NCI-H1105 treated with DMSO at 0.1 percent for 48 hours (cell line): ENCODE measurements at places on chromosomes 2 and 18.

DNA sequence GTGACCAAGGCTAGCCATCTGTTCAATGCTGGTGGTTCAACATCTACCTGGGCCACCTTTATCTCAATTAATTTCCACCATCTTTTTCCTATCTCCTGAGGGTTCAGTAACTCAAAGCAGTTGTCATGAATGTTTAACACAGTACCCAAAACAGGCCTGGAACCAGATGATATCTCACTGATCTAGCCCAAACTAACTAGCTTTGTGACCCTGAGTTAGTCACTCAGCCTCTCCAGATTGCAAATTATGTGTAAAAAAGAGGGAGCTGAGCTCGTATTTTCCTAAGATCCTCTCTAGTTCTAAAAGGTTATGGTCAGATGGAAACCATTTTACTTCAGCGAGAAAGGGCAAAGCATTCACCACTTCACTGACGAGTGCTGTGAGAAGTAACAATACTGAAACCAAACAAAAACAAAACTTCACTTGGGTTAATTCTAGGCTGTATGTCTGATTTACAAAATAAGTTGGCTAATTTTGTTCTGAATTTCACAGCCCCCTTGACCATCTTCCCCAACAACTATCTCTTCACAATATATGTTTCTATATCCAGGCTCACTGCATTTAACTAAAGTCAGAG, 14.8 kb downstream of the SPRED2 start:
- no peak for DNase-seq

DNA sequence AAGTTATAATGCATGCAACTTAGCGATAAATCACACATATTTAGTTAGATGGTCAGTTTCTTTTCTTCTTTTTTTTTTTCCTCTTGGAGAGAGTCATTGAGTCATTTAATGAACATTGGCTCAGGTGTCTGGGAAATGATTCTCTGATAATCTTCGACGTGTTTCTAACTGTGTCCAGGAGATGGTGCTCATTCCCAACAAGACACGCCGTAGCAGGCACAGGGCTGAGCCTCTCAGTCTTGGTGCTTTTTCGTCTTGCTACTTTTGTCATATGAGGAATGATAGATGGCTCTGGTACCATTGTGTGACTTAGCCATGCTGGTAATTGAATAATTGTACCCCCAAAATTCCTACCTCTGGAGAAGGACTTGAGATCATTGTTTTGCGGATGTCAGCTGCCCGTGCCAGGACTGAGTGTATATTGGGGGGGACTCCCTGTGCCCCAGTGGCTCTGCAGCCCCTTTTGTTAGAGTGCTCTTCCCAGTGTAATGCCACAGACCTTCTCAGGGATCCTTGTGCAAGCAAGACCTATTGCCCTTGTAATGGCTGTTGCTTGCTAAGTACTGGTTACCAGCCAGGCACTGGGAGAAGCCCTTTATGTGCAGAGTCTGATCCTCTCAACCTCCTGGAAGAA, 107.6 kb upstream of the CYRIA start:
- DNase-seq = peak; percentile 43

DNA sequence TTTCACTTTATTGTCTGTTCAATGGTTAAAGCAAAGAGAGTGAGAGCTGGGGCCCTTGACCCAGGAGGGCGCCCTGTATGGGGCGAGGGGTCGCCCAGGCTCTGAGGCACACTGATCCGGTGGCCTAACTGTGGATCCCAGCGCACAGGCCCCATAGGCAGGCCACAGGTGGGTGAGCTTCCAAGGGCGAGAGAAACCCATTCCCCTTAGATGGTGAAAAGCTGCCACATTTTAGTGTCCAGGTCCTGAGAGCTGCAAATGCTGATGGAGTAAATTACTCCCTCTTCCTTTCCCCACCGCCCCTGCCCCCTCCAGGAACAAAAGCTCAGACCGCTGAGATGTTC, 5.9 kb upstream of the DLX2 start:
- no peak for DNase-seq

GRCh38 chr2:207370646-207371045, 159.1 kb upstream of the CREB1 start:
- no peak for DNase-seq

- DNase-seq = no peak
These were observed 76.0 kb downstream of the MEX3C start for GRCh38 chr18:51121597-51121857.

DNA sequence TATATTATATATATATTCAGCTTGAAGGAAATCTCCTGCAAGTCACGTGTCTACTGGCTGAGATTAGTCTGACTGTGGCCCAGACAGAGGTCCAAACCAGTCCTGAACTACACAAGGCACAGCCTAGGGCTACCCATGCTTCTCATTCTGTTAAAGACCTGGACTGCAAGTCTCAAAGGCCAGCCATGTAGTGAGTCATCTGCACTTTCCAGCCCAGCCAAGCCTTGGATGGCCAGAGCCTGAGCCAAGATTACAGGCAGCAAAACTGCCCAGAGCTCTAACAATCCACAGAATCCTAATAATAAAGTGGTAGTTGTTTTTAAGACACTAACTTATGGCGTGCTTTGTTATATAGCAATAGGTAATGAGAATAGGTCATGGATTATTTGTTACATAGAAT, 259.6 kb downstream of the SS18 start:
- DNase-seq = no peak

DNA sequence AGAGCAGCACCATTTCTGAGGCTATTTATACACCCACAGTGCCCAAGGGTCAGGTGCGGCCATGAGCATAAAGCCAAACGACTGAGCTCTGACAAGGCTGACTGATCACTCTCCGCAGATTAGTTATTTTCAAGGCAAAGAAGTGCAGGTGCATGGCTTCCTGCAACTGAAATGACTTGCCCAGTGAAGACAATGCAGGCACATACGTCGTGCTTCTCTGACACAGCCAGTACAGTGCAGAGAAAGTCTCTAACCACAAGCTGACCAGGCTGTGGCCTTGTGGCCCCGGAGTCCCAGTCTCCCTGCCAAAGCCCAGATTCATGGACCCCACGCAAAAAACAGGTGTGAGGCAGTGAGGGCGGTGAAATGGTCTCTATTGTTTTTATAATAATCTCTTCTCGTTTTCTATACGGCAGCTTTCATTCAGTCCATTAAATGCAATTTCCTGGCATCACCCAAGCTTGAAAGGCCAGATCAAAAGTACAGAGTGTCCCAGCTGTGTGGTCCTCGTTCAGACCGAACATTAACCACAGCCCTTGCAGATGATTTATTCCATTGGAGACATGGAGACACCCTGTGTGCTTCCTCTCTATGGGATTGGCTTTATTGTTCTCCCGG, 447.0 kb upstream of the ID2 start:
- peak; percentile 64 for DNase-seq

DNA sequence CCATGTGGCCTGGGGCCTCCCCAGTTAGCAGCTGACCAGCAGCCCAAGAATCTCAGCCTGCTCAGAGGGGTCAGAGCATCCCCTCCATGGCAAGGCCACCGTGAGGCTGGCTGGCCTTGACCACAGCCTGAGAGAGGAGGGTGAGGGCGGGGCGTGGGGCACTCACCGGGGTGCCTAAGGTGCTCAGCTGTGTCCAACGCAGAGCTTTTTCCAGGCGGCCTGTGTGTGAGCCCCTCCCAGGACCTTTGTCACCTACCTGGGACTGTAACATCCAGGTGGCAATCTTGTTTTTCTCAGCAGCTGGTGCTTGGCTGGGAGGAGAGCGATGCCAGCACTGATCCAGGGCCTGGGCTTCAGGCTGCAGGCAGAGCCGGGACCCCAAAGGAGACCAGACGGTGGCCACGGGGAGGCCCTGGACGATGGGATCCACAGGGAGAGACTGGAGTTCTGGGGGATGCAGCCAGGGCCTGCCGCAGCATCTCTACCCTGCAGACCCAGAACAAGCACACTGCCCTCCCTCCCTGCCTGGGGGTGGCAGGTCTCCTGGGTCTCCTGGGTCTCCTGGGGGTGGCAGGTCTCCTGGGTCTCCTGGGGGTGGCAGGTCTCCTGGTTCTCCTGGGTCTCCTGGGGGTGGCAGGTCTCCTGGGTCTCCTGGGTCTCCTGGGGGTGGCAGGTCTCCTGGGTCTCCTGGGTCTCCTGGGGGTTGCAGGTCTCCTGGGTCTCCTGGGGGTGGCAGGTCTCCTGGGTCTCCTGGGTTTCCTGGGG, 12.3 kb downstream of the SNED1 start:
- no peak for DNase-seq

DNA sequence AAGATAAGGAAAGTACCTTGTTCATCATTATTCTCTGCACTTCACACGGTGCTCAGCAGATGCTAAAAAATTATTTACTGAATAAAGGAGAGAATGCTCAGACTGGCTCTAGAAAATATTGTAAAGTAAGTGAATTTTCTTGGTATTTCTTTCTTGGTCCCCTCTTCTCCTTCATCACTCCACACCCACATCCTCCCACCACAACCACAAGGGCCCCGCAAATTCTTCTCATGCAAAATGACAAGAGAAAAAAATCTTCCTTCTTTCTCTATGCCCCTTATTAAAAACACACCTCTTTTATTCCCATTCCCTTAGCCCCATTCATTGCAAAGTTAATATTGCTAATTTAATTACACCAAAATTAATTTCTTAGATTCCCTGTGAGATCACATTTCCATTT, 74.2 kb upstream of the NEDD4L start:
- no peak for DNase-seq

- no peak for DNase-seq
These were observed 78.9 kb downstream of the CERS6 start for GRCh38 chr2:168534926-168535325.

GRCh38 chr2:130920415-130921163, 83.9 kb downstream of the ARHGEF4 start:
- DNase-seq = peak; percentile 35

DNA sequence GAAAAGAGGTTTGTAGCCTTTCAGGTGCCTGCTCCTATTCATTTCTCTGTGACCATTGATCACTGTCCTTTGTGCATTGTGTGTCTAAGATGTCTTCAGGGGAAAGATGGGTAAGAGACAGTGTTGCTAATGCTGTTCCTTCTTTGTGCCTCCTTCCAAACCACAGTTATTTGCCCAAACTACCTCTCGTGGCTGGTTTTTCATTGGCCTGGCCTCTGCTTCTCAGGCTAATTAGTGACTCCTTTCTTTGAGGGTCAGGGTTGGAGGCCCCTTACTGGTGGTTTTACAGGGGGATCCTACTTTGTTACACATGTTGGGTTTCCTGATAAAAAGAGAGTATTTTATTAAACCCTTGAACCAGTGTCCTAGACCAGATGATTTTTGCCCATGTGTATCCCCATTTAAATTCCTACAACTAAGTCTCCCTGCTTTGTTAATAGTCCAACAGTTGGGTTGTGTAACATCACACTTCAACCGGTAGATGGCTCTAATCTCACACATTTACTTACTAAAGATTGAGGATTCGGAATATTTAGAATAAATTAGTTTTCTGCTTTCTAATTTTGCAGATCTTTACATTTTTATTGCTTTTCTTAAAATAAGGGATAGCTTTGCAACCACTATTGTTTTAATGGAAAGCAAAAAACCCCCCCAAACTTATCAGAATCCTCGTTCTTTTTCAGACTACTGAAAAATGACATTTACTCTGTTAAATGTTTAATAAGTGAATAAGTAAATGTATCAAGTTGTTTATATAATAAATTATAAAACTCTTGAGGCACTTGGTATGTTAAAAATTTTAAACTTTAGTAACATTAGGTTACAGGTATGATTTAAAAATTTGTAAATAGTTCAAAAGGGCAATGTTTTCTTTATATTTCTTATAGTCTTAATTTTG, 2.4 kb downstream of the MARS2 start:
- DNase-seq = peak; percentile 44

- peak; percentile 61 for DNase-seq
These were observed 54.8 kb upstream of the ANKRD62 start for GRCh38 chr18:12038639-12039539.

DNA sequence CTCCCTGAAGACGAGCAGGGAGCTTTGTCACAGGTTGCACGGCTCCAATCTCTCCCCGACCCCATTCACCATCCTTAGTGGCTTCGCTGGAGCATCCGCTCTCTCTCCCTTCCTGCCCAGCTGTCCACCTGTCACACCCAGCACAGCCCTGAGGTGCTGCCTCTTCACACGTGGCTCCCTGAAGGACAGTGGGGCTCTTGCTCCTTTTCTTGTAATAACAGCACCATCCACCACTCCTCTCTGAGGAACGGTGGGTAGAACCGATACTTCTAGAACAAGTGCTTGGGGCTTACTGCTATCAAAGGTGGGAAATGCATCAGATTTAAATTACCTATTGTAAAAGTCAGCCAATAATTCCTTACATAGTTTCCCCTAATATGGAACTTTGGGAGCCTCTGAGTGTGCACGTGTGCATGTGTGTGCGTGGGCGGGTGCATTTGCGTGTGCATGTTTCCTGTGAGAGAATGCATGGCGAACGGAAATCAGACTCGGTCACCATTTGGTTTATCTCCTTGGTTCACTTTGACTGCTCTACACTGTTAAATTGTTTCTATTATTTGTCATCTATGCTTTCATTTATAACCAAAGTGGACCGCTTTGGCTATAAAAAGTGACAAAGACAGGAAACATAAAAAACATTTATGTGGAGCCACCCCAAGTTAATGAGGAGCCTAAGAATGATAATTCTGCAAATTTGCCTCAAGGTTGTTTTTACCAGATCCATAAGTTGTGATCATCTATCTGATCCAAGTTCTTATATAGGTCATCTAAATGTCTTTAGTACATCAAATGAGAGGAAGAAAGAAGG, 39.1 kb downstream of the KLHL29 start:
- DNase-seq = no peak

DNA sequence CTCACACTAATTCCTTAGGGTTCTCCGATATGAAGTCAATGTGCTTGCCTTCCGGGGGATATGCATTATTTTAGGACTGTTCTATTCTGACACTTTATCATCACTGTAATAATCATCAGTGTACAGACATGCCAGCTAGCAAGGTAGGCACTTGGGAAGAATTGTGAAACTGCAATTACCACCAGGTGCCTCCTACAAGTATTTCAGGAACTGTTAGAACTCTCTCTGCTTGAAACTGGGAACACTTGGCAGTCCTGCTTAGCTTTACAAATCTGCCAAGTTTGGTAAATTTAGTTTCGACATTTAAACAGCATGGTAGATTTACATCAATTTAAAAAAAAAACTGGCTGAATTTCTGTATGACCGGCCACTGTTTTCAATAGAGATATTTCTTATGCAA, 128.7 kb downstream of the SATB2 start:
- no peak for DNase-seq

DNA sequence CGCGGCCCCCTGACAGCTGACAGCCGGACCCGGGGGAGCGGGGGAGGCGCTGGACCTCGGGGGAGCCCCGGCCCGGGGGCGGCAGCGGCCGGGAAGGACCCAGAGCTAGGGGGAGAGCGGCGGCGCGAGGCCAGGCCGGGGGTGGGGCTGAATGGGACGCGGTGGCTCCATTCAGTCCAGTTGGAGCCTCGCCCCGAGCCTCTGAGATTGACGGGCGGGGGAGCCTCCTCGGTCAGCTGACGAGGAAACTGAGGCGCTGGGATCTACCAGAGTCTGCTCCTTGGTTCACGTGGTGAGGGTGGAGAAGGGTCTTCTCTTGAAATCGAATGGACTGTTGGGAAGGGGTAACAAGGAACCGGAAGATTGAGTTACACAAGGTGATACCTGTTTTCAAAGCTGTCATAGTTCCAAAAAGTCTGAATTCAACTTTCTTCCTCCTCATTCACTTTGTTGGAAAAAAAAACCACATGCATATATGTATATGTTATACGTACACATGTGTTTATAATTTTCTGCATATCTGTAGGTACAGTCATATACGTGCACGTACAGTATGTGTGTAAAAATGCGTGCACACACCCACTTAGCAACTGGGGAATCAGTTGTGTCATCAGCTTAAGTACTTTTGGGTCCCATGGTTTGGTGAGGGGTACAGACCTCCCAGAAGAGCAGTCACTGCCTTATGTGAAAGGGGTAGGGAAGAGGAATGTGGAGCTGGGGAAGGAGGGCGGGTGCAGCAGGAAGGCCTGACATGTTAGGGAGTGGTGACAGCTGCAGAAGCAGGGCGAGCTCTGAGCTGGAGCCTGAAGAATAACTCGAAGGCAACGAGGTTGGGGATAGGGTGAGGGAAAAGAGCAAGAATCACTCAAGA, 628 bp downstream of the PPP1R7 start:
- DNase-seq = no peak
